ENCODE measurements at places on chromosomes 11 and 22.

GRCh38 chr22:22022947-22023534, 40.5 kb upstream of the TOP3B start:
- DNase-seq, result no peak

DNA sequence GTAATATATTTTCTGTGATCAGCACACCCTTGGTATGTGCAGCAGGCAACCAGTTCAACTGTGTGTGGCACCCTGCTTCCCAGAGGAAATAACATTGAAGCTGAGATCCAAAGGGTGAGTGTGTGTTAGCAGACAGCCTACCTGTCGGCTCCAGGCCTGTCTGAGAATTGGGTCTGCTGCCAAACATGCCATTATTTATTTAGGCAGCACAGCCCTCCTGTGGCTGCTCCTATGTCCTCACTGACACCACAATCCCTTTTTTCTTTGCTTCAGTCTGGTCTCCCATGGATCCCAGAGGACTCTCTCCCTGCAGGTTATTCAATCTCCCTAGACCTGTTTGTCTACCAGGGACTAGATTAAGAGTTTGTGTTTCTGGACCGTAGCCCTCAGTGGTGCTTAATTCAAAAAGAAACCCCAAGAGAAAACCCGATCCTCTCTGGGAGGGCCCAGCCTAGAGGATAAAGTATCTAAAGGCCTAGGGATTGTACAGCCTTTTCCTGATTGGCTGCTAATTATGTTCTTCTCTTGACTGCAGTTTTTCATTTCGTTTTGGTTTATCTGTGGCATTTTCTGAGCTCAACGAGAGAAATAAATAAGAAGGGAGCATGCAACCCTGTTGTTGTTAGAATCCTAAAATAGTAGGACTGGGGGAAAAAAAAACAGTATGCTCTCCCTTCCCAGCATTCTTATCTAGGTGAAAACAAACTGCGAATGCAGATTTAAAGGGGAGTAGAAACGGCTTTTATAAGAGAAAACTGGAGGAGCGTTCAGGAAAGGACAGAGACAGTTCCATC, 24.1 kb downstream of the KCNE3 start:
- DNase-seq, result no peak

- no peak for DNase-seq
These were observed 10.3 kb upstream of the PNPLA5 start for GRCh38 chr22:43901976-43902643.

DNA sequence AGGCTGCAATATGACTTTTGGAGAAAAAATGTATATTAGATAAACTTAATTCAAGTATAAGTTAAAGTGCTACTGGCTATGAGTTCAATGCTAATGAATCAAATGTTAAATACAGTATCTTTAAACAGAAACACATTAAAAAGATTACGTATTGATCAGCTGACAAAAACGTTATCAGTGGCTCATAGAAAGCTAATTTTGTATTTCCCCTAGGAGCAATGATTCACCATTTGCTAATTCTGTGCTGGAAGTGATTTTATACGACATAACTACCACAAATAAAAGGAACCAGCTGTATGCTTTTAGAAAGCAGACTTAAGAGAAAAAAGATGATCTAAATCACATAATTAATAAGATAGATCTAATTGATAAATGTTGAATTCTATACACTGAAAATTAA, 43.6 kb downstream of the MRE11 start:
- DNase-seq, result no peak

DNA sequence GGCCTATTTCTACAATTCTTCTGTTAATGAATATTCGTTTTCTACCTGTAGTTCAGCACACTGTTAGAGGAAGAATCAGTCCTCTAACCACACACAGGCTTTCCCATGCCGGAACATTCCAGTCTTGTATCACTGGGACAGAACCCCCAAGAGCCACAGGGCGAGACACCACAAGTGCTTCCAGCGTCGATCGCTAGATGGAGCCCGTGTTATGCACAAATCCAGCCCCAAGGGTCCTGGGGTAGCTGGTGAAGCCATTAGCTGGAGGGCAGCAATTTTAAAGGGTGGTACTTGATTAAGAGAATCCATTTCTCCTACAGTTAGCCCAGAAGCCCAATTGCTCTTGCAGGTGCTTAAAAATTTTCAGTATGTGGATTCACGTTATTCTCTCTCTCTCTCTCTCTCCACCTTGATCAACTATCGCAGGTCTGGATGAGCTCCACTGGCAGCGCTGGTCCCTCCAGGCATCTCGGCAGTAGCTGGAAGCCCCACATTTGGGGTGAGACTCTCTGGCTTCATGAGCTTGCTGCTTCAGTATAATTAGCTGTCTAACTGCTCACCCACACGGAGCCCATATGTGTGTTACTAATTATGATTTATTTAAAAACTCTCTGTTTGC, 148.2 kb upstream of the SNX19 start:
- no peak for DNase-seq

GRCh38 chr11:77175869-77176539, 48.0 kb downstream of the MYO7A start:
- DNase-seq, result no peak

DNA sequence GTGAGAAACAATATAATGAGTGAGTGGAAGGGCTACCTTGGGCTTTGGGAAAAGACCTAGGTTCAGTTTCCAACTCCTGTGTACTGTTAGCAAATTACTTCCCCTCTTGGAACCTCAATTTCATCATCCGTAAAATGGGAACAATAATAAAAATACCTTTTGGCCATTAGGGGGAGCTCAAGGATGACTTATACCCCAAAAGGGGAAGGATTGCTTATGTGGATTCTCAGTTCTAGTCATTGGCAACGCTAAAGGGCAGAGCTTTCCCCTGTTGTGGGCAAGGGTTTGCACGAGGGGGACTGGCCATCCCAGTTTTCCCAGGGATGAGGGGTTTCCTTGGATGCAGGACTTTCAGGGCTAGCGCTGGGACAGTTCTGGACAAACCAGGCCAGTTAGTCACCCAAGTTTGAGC, 3.1 kb upstream of the COMMD9 start:
- no peak for DNase-seq

DNA sequence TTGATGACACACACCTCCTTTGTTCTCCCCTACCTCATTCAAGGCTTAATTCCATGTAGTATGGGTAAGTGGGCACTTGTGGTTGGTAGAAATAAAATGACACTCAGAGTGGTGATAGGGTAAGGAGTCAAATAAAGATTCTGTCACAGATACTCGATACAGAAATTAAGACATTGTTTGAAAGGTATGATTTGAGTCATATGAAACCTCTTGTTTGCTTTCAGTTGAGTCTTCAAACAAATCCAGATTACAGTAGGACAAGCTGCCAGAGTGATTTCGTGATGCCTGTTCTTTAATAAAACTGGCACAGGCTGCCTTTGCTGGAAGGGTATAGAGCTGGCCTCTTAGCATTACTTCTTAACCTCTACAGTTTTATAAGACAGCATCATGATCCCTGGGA, 182.4 kb downstream of the SPON1 start:
- DNase-seq, result no peak

- DNase-seq, result no peak
These were observed 626 bp downstream of the FLRT1 start for GRCh38 chr11:64036087-64037026.

- no peak for DNase-seq
These were observed 12.9 kb downstream of the CD59 start for GRCh38 chr11:33723238-33723881.

DNA sequence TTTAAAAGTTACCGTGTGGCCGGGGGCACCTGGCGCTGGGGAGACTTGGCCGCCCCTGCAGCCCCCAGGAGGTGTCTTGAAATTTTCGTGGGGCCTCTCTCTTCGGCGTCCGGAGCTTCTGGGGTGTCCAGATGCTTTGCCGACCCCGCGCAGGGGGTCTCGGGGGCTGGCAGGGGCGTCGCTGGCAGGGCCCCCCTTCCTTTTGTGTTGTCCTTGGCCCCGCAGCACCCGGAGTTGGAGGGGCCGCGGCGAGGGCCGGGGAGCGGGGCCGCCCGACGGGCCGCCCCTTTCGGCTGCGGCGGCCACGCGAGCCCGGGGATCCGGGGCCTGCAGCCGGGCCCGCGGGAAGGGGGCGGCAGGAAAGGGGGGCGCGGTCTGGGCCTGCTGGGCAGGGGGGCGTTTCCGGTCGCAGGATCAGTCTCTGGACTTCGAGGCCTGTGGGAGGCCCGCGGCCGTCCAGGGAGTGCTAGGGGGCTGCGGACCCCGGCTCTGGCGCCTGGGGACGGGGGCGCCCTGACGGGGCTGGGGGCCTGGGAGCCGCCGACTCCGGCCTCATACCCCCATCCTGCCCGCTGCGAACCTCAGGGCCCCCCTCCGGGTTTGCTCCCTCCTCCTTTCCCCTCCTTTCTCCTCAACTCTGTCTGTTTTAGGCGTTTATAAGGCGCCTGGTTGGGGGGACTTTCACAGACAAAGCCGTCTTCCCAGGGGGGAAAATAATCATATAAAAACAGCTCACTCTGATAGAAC, 869 bp downstream of the ZC3H7B start:
- DNase-seq, result peak; percentile 34

DNA sequence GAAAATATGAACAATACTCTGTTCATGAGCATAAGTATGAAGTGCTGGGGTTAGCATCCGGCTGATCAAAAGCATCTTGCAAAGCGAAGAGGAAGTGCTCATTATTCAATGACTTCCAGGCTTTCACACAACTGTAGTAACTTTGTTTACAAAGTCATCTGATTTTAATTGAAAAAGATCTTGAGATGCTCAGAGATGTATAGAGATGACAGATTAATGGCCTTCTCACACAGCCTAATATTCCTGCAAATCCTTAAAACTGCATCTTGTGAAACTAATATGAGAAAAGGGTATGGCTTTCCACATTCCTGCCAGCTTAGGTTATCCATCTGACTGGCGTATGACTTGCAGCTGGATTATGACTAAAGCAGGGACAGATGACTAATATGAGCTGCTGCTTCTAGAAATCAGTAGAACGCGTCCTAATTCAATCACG, 125.4 kb downstream of the CASP12 start:
- DNase-seq, result no peak

GRCh38 chr11:96035740-96036078, 111.8 kb upstream of the MTMR2 start:
- no peak for DNase-seq

DNA sequence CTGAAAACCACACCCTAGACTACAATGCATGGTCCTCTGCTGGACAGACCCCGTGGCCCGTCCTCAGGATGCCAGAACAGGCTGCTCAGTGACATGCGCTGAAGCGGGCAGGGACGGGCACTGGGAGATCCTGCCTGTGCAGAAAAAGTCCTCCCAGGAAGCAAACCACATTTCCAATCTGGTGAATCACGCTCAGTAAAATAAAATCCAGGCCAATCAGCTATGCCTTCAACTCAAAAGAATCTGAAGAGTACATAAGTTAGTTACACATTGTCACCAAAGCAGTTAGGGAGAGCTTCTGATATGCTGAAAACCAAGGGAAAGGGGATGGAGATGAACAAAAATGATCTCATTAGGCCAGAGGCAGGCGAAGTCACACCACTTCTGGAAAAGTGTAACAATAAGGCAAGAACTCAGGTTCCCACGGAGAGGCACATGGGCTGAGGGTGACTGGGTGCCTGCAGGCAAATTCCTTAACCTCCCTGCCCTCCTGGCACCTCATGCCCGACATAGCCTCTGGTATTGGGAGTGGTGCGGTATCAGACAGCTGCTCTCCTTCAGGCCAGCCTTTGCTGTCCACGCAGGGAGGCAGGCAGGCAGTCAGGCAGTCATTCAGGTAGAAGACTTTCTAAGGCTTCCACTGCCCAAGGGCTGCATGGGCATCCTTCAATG, 66.4 kb downstream of the APOL5 start:
- no peak for DNase-seq

DNA sequence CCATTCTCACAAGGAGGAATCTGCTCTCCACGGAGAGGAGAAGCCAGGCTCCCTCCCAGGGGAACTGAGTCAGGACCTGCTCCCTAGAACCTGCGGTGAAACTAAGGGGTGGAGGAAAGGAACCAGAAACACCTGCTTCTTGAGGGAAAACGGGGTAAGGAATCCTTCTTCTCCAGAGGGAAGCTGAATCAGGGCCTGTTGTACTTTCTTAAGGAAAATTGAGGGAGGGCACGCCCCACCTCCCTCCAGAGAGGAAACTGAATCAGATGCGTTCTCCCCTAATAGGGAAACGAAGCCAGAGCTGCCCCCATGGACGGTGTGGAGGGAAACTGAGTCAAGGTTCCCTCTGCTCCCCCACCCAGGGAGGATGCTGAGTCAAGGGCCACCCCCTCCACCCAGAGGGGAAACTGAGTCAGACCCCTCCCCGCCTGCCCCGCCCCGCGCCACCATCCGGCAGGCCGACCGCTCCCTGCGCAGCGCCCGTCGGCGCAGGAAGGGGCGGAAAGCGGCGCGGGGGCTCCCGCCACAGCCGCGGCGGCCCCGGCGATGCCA, 393 bp downstream of the RELA start:
- no peak for DNase-seq

- no peak for DNase-seq
These were observed 7.0 kb upstream of the PRSS23 start for GRCh38 chr11:86793307-86793706.

- no peak for DNase-seq
These were observed 7.6 kb downstream of the PSMC3 start for GRCh38 chr11:47418454-47419259.

DNA sequence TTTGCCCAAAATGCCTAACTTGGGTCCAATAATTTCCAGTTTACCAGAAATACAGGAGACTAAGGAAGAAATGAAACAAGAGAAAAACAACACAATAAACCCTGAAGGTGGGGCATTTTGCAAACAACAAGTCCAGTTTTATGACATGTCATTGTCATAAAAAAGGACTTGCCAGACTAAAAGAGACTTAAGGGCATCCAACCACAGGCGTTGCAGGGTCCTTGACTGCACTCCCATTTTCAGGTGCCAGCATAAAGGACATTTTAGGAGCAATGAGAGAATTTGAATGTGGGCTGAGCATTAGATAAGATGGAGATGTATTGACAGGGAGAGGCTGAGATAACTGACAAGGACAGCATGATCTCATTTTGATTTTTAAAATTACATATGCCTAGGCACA, 28.1 kb upstream of the DAGLA start:
- DNase-seq, result no peak

DNA sequence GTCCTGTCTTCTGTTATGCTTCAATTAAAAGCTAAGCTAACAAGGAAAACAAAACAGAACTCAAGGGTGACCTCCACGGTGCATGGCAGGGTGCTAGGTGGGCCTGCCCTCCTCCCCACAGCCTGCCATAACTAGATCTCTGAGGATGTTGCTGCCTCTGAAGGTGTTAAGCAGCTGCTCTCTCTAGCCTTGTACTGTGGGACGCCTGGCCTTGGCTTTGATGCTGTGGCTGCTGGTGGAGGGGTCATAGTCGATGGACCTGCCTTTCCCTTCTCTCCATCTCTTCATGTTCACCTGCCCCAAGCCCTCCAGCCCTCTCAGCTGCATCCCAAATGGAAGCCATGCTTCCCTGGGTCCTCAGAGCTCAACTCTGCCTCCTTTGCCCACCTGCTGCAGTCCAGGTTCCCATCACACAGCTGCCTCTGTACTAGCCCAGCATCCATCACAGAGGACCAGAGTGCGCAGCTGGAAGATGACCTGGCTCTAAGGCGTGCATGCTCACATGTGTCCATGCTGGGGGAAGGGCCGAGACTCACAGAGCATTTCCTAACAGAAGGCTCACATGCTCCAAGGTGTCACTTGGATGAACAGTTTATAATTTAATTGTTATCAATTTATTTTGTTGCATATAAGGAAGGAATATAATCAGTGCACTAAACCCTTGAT, 180.3 kb upstream of the E2F8 start:
- DNase-seq, result no peak

Data from activated CD4-positive, CD25-positive, alpha-beta regulatory T cell treated with anti-CD3 and anti-CD28 coated beads, Interleukin-2, amount 50 U/mL, for 72 hours (primary cell).